ENCODE measurements at places on chromosomes 2 and 18.

- DNase-seq, result no peak
Observed at GRCh38 chr18:3511980-3512379, 62.0 kb downstream of the TGIF1 start.

GRCh38 chr2:239826376-239826775, 198.8 kb downstream of the NDUFA10 start:
- DNase-seq, result no peak

GRCh38 chr18:8601277-8602032, 7.8 kb upstream of the RAB12 start:
- peak; percentile 4 for DNase-seq

DNA sequence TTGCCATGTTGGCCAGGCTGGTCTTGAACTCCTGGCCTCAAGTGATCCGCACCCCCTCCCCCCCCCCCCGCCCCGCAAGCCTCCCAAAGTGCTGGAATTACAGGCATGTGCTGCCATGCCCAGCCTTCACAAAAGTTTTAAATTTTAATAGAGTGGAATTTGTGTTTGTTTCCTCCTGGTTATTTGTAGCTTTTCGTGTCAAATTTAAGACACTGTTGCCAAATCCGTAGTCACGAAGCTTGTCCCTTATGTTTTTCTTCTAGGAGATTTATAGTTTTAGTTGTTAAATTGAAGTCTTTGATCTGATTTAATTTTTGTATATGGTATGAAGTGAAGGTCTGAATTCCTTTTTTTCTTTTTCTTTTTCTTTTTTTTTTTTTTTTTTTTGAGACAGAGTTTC, 14.7 kb downstream of the ZNF236 start:
- no peak for DNase-seq

- DNase-seq, result no peak
Observed at GRCh38 chr2:206096876-206097275, 10.9 kb upstream of the INO80D start.

DNA sequence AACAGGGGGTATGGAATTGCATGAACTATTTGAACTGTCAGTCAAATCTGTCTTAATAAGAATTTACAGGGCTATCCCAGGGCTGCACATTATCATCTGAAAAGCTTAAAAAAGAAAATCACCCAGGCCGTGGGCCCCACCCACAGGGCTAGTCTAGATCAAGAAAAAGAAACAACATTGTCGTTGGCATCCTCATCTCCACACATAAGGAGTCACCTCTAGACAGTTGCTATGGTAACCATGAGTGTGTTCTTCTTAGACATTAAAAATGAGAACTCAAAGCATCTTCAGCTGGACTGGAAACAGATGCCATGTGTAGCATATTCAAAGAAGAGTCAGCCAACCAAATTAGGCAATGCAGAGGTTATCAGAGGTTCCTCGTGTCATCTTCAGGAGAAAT, 72.3 kb upstream of the CPO start:
- DNase-seq, result no peak
